ENCODE measurements at places on chromosomes 5 and 9.

DNA sequence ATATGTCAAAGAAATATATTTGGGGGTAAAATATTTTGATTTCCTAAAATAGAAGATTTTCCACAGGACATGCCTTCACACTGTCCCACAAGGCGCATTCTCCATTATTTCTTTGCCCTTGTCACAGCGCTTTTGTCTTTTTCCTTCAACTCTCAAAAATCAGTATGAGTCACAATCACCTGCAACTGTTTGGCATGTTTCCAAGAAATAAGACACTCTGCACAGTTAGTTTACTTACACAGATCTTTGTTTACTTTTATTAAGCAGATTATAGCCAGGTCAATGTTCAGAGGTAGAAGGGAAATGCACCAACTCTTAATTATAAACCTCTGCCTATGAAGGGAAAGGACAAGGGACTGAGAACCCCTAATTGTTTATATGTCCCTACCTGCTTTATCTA, 9.5 kb downstream of the CEMIP2 start:
- no peak for DNase-seq

DNA sequence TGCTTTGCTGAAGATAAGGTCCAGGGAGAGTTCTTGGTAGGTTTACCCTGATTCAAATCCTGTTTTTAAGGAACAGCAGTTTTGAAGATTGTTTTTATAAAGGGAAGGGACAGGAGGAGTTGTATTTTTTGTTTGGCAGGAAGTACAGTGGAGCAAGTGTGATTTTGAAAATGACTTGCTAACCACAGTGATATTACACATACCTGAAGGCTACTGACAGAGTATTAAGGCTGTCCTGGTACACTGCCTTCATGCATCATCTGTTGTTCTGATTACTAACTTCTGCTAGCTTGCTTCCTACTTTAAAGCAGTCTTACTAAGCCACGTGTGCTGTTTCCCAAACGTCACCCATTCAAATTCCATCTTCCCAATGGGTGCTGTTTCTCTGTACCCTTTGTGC, 559.5 kb upstream of the SGCD start:
- DNase-seq, result no peak

DNA sequence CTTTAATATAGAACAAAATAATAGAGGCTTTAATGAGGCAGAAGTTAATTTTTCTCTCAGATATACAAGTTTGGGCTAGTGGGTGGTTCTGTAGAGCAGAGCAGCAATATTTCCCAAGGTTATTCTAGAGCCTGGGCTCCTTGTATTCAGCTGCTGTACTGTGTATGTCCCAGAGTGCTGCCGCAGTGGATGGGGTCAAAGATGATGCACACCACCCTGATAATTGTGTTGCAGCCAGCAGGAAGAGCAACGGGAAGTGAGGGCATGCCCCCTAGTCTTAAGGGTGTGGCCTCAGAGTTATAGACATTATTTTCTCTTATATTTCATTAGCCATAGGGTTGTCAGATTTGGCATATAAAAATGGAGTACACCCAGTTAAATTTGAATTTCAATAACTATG, 23.9 kb upstream of the KIF4B start:
- DNase-seq, result no peak

GRCh38 chr5:167557359-167557758, 734.1 kb upstream of the WWC1 start:
- DNase-seq, result no peak

DNA sequence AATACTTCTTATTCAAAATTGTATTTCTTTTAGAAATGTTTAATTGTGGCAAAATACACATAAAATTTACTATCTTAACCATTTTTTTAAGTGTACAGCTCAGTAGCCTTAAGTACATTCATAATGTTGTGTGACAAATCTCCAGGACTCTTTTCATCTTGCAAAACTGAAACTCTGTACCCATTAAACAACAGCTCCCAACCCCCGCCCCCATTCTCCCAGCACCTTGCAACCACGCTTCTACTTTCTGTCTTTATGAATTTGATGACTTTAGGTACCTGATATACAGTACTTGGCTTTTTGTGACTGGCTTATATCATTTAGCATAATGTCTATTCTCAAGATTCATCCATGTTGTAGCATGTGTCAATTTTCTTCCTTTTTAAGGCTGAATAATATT, 2.8 kb upstream of the IL5 start:
- DNase-seq, result peak; percentile 21

DNA sequence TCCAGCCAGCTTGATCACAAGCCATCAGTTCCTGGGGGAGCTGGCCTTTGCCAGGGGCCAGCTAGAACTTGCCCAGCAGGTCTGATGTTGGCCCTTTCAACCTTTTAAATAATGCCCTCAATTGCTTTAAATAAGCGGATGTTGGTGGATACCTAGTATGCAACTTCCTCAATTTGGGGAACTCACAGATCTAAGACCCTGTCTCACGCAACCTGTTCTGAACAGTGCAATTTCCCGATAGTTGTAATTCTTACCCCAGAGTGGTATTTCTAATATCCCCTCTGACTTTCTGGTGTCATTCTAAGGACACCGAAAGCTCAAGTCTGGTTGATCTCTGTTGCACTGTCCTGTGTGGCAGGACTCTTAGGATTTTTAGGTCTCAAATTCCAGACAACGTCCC, 23.1 kb downstream of the GALNT12 start:
- DNase-seq, result no peak

- DNase-seq, result no peak
These were observed 56.4 kb downstream of the MRPL36 start for GRCh38 chr5:1743061-1743768.

GRCh38 chr5:109921735-109922380, 232.1 kb downstream of the MAN2A1 start:
- DNase-seq, result no peak

DNA sequence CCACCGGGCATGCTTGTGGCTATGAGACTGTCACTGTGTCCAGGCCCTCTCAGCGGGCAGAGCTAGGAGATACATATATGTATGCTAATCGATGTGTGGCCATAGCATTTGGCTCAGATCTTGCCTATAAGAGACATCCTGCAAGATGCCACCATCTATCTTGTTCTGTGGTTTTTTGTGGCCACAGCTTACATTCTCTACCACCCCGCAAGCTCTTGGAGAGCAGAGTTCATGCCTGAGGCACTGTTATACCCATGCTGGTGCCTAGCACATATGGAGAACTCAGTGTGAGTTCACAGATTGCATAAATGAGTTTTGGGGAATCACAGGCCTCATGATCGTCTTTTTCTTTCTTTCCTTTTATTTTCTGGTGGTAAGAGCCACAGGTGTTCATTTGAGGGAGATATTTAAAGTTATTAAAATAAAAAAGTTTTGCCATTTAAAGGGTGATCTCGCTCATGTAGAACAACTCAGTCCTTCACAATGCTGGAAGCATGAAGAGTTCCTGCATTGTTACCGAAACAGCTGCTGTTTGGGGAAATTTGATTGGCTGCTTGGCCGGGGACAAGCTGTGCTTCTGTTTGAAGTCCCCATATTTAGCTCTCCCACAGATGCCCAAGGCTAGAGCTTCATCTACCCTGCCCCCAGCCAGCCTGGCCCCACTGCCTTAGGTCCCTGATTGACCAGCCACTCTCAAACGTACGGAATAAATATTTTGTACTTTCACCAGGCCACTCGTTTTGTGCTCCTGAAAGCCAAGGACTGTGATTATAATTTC, 169.2 kb upstream of the MAP1B start:
- no peak for DNase-seq

GRCh38 chr9:6072865-6073264, 57.4 kb upstream of the RANBP6 start:
- no peak for DNase-seq

DNA sequence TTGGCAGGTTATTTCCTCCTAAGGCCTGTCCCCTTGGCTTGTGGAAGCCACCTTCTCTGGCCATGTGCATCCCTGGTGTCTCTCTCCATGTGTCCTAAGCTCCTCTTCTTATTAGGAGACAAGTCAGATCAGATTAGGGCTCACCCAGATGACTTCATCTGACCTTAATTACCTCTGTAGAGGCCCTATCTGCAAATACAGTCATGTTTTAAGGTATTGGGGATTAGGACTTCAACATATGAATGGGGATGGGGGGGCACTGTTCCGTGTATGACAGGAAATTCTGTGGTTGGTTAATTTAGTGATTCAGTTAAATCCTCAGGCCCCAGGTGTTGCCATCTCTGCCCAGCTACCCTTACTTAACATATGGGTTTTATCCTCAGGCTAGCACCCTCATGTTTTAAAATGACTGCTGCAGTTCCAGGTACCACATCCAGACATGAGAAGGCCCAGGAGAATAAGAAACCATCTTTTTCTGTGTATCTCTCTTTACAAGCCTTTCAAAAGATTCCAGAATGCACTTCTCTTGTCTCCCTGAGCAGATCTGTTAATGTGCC, 51.9 kb upstream of the RAI14 start:
- DNase-seq, result no peak

DNA sequence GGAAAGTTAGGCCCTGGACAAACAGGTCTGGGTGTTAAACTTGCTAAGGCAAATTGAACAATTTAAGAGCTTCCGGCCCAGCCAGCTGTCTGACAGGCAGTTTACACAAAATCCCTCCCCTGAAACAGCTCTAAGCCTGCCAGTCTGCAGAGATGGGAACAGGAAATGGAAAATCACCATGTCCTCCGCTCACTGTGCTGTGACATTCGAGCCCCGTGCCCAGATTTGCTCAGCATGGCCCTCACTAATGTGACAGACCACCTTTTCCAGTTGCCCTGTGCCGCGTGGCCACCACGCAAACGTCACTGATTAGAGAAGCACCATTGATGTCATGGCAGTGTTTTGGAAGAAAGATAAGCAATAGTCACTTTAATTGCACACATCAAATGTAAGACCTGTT, 41.0 kb downstream of the CCNJL start:
- DNase-seq, result no peak

GRCh38 chr9:108434036-108434435, 421.8 kb downstream of the ACTL7B start:
- DNase-seq, result no peak

DNA sequence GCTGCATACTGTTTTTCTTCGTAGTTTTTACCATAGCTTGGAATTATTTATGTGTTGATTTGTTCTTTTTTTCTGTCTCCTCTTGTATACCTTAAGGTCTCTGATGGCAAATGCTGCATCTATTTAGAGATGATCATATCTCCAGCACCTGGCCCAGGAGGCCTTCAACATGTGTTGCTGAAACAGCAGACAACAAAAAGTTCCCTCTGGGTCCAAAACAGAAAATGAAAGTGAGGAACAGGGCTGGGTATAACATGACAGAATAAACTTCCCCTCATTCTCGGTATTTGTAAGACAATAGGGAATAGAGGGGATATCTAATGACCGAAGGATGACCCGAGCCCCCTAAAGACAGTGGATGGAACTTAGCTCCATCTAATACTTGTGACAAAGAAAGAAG, 22.7 kb upstream of the PCSK1 start:
- no peak for DNase-seq

DNA sequence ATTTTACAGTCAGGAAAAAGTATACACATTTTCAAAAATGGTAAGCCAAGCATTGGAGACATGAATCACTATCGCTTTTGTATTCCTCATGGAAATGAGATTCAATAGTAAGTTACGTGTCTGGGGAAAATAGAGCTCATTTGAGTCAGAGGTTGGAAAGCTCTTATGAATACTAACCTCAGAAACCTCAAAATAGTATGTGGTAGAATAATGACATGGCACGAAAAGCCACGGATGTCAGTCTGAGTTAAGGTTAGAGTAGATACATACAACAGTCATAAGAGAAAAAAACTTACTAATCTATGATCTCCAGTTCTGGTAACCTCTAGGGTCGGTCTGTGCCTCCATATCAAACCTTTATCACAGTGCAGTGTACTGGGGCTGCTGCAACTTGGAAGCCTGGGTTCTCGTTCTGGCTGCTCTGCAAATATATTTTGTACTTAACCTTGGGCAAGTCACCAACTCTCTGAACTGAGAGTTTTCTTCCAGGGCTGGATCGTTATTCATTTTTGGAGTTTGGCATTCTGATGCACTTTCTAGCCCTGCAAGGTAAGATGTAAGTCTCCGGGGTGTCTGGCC, 31.8 kb downstream of the MAP1B start:
- DNase-seq, result no peak

DNA sequence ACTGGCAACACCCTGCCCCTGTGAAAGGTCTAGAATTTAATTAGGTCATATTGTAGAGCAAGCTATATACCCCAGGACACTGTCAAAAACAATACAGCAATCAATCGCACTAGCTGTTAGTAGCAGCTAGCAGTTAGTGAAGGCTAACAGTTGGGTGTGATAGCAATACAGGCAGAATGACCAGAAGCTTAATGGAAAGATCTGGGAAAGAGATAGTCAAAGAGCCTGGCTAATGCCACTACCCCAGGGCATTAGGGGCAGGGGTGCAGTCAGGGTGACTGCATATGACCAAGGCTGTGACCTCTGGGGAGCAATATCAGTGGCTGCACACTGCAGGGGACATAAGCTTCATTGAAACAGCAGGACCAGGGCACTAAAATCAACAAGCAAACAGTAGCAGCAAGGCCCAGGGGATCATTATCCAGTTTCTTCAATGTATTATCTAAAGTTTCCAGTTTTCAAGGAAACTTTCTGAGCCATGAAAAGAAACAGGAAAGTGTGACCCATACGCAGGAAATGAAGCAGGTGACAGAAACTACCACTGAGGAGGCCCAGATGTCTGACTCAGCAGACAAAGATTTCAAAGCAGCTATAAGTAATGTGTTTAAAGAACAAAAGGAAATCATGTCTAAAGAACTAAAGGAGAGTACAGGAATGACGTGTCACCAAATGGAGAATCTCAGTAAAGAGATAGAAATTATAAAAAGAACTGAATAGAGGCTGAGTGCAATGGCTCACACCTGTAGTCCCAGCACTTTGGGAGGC, 82.4 kb downstream of the ZNF354C start:
- DNase-seq, result no peak

DNA sequence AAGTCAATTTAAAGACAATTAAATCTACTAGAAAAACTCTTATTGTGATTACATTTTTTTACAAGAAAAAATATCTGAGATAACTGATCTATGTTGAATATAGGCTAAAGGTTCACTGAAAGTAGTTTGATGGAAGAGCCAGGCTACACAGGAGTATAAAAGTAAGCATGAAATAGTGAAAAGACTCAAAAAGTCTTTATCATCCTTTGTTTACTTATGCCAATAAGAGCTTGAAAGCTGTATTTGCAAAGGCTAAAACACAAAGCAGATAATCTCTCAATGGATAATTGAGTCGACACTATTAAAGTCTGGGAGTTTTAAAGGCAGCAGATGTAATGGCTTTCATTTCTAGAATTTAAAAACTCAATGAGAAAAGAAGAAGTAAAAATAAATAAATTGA, 42.0 kb downstream of the SSBP2 start:
- DNase-seq, result no peak

DNA sequence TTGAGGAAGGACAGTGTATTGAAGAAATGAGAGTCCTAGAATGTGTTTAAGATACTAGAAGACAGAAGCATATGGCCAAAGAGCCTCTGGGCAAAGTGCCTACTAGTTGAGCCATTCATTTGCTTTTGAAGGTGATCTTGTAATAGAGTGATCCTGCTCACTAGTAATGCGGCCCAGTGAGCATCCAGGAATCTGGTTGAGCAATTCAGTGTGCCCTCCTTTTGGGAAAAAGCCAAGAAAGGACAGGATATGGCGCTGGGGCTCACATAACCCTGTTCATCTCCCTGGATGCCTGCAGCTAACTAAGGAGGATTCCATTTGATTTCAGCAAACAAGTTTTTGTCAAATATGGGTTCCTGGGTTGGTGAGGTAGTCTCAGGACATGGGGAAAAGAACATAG, 16.3 kb downstream of the ADAM19 start:
- DNase-seq, result no peak
